ENCODE measurements at places on chromosomes 6 and 20. TPM values are rescaled to one million over a fixed set of nuclear protein-coding genes. Genes with fewer than 3 reads are reported as not detected.

The BHLHE23 gene
- total RNA-seq = not detected

DNA sequence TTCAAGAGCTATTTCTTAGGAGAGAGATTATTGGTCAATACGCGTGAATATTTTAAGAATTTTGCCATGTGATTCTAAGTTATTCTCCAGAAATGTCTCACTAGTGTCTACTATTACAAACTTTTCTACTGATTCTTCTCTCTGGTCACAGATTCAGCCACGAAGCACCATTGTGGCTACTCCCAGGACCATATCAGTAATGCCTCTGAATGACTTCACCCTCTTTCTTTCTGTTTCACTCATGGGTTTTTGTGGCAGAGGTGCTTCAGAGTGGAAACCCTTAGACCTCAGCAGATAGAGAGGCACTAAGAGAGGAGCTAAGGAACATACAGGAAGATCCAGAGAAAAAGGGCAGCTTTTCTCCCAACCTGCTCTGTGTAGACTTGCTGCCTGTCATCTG, 211.3 kb downstream of the CBLN4 start:
- DNase-seq = no peak

DNA sequence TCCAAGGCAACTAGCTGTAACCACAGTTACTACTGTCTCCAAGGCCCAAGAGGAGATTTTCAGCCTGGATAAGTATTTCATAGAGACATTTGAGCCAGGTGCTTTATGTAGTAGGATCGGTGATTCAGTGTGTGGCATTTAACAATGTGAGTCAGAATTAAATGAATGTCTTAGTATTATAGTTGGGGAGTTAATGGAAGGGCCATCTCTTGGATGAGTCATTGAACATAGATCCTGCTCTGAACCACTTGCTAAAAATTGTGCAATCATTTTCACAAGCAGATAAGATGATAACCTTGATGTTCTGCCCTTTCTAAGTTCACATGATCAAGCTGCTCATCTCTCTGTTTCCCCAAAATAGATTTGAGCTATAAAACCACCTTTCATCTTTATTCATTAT, 668.9 kb upstream of the CITED2 start:
- H3K27me3 ChIP-seq = no peaks in the 10 kb centered on the region
- H3K36me3 ChIP-seq = no peaks in the 10 kb centered on the region
- no peak overlapping the region for H3K4me3 ChIP-seq
- no peak overlapping the region for H3K27ac ChIP-seq

The NR2E1 gene
- not detected for total RNA-seq

The GJA10 gene
- not detected for total RNA-seq

GRCh38 chr6:168451805-168452517, 11.0 kb downstream of the SMOC2 start:
- no peak for DNase-seq
- no peak overlapping the region for H3K4me3 ChIP-seq
- no peak overlapping the region for H3K27ac ChIP-seq
- no peaks in the 10 kb centered on the region for H3K36me3 ChIP-seq
- no peaks in the 10 kb centered on the region for H3K27me3 ChIP-seq

DNA sequence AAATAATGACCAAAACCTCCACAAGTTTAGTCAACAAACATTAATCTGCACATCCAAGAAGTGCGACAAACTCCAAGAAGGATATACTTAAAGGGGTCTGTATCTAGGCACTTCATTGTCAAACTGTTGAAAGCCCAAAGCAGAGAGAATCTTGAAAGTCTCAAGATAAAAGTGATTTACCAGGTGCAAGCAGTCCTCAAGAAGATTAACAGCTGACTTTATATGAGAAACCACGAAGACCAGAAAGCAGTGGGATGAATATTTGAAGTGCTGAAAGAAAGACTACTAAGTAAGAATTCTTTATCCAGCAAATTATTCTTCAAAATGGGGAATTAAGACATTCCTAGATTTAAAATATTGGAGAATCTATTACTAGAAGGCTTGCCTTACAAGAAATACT, 58.4 kb upstream of the BLCAP start:
- no peaks in the 10 kb centered on the region for H3K27me3 ChIP-seq
- no peaks in the 10 kb centered on the region for H3K36me3 ChIP-seq
- H3K27ac ChIP-seq = no peak overlapping the region
- no peaks in the 10 kb centered on the region for H3K4me1 ChIP-seq

GRCh38 chr6:25130518-25130917, 148.7 kb upstream of the CARMIL1 start:
- H3K27ac ChIP-seq = no peak overlapping the region
- H3K36me3 ChIP-seq = peaks cover 14% of the 10 kb centered on the region

GRCh38 chr20:23532533-23532932, 35.8 kb downstream of the CST9L start:
- H3K27me3 ChIP-seq = no peaks in the 10 kb centered on the region
- DNase-seq = no peak
- no peaks in the 10 kb centered on the region for H3K36me3 ChIP-seq

The KHDC3L gene
- total RNA-seq = not detected

DNA sequence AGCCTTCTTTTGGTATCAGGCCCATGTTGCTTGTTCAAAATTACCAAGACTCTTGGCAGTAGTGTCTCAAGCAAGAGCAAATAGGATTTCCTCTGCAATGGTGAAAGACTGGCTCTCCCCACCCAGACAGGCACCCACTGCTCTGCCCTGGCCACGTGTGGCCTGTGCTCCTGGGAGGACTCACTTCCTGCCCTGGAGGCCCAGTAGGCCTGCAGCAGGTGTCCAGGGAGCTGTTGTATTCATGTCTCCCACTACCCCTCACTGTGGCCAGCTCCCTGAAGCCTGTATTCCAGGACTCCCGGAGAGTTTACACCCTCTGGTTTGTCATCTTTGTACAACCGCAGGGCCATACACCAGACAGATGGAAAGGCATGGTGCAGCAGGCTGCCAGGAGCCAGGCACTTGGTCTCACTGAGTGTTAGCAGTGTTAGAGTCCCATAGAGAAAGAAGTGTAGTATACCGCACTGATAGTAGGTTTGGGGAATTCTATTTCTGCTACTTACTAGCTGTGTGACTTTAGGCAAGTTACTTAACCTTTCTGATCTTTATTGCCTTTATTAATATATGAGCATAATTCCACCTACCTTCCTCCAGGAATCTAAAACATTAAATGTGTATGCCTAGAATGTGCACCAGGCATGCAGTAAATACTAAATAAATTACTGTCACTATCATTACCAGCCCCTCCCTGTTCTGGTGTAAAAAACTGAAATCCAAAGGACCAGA, 159.7 kb downstream of the TMEM242 start:
- no peak overlapping the region for H3K27ac ChIP-seq
- H3K4me1 ChIP-seq = no peaks in the 10 kb centered on the region
- no peak for DNase-seq
- H3K36me3 ChIP-seq = peaks cover 32% of the 10 kb centered on the region

DNA sequence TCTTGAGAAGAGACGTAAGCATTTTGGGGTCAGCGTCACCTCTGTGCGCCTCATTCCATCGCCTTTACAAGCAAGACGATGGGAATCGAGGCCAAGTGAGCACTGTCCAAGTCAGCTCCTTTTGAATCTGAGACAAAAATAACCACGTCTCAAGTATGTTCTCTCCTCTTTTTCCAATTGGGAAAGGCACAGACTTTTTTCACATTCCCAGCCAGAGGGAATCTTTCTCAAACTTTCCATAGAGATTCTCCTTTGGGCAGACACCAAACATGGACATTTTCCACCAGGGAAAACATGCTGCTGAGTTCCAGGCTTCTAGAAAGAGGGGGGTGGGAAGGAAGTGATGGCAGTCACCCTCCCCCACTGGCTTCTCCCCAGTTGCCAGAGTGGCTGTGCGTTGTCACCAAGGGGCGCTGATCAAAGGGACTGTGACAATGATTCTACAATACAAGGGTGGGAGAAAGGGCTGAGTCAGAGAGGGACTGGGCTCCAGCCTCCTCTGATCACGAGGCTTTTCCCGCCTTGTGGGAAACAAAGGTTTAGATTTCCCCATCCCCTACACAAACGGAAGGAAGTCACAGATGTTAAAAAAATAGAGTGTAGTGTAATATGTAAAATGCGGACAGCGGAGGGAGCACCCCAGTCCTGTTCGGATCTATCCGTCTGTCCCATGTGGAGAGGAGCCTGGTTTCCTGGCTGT, 281.9 kb upstream of the RNF24 start:
- H3K27ac ChIP-seq = no peak overlapping the region
- H3K4me1 ChIP-seq = no peaks in the 10 kb centered on the region
- no peak for DNase-seq
- H3K36me3 ChIP-seq = no peaks in the 10 kb centered on the region
- peaks cover 18% of the 10 kb centered on the region for H3K27me3 ChIP-seq
- H3K4me3 ChIP-seq = no peak overlapping the region

DNA sequence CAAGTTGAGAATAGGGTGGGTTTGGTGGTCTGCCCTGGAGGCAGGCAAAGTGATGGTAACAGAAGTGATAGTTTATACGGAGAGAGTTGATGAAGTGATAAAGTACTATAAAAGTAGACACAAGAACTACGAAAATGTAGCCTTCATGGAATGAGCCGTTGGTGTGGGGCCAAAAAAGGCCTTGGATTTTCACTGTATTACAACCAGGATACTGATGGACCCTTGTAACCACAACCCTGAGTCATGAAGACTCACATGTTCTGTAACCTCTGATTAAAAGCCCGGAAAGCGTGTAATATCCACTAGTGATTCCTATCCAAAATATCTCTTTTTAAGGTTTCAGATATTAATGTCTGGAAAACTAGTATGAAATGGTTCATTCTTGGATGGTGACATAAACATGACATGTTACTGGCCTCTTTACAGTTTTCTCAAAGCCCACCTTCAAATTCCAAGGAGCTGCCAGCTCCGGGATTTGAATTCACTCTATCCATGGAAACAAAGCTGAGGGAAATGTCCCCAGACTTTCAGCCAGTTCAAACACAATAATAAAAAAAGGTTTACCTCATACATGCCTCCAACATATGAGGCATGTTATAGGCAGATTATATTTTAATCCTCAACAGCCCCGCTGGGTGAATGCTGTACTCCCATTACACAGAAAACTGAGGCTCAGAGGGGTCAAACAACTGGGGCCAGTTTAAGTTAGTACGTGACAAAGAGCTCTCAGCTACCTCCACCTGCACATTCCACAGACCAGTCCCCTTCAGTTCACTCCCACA, 55.4 kb downstream of the MRPL14 start:
- no peak overlapping the region for H3K27ac ChIP-seq
- DNase-seq = no peak
- no peaks in the 10 kb centered on the region for H3K36me3 ChIP-seq
- no peak overlapping the region for H3K4me3 ChIP-seq

The PNRC1 gene
- total RNA-seq = 1,023 TPM

Data from CD4-positive, alpha-beta T cell (primary cell).